ENCODE measurements at places on chromosomes 11 and 22.

- DNase-seq = no peak
Measured at GRCh38 chr11:73464347-73464746, 88.1 kb downstream of the RELT start.

GRCh38 chr11:33685082-33685481 is 15.5 kb downstream of the C11orf91 start:
- DNase-seq = no peak

DNA sequence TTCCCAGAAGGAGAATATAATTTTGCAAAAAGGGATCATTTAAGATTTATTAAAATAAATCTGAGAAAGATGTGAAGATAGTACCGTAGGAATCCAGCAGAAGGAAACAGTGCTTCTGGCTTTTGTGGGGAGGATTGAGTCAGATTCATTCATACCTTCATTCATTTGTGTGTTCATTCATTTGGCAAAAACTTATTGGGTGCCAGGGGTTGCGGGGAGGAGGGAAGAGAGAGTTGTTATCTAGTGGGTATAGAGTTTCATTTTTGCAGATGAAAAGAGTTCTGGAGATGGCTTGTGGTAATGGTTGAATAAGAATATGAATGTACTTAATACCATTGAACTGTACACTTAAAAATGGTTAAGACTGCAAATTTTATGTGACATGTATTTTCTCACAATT is 31.1 kb downstream of the BMAL1 start:
- DNase-seq = no peak

DNA sequence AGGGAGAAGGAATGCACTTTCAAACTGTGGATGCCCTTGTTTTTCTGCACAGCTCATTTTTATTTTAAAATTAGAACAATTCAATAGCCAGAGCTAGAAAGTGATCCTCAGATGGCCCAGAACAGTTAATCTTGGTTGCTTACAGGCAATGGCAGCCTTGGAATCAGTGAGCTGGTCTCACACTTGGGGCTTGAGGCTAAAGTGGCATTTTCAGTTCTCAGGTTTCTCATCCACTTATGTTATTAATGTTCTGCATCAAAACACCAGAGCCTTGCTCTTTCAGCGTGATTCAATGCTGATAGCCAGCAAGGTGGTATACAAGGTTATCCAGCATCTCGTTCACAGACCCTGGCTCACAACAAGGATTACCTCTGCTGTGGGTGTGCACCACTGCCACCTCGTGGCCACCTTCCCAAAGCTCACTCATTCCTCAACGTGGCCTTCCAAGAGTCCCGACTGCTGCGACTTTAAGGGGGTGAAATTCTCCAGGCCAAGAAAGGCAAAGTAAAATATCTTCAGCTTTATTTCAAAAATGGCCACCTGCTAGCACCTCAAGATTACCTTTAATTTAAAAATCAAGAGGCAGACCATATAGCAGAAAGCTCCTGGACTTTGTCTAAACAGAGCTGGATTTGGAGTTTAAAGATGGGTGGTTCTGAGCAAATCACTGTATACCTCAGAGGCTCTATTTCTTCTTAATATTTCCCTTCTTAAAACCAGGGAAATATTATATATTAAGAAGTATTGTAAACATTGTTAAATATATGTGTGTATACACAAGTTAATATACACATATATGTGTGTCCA is 34.2 kb upstream of the FSHB start:
- DNase-seq = peak; percentile 69

- no peak for DNase-seq
Measured at GRCh38 chr11:105232021-105232420, 92.5 kb upstream of the CARD18 start.

DNA sequence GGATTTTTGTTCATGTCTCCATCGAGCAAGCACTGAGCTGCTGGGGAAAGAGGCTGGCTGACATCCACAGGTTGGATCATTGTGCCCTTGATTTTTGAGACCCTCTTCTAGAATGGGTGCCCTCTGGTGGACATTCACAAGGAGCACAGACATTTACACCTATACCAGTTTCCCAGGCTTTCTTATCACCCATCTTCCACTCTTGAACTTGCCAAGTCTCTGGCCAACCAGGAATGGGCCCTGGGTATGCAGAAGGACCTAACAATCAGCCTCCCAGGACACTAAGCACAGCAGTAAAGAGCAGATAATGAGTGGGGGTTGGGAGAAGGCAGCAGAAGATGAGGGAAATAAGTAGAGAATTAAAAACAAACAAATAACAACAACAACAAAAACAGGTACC is 5.7 kb upstream of the INTS4 start:
- peak; percentile 90 for DNase-seq

DNA sequence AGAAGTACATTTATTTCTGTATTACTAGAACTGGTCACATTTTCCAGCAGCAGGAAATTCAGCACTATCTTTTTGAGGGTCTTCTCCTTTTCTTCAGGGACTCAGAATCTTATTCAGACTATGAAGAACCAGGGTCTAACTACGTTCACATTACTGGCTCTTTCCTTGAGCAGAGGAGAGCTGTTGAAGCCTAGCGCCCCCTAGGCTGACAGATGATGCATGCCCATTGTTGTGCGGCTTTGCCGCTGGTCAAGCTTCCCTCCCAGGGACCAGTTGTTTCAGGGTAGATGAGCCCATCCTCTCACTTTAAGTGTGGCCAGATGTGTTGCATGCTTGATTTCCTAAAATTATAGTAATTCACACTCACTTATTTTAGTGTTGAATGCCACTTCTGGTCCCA is 168.2 kb upstream of the PDGFD start:
- no peak for DNase-seq

- no peak for DNase-seq
Measured at GRCh38 chr11:73258104-73259035, 13.8 kb upstream of the P2RY6 start.

- no peak for DNase-seq
Measured at GRCh38 chr11:56852131-56852530, 103.6 kb upstream of the OR9G4 start.

DNA sequence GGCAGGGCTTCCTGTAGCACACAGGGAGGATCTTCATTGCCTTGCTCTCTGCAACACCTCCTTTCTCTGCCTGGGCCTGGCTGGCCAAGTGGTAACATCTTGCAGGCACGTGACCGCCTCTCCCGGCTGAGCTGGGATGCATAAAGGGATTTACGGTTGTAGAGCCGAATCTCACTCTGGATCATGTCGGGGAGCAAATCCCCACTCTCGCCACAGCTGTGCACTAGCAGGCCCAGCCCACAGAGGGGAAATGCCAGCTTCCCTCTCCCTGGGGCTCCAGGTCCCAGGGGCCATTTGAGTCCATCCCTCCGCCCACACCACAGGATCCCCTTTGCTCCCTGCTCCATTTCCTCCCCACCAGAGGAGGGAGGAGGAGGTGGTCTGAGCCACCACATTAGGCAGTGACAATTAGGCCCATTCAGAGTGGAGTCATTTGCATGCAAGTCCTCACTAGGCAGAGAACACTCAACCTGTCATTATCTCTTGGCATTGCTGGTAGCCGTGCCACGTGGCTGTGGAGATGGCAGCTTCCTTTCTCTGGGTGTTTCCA is 196.7 kb downstream of the DSCAML1 start:
- DNase-seq = no peak

- DNase-seq = peak; percentile 24
Measured at GRCh38 chr22:26436903-26437515, 7.9 kb downstream of the ASPHD2 start.

DNA sequence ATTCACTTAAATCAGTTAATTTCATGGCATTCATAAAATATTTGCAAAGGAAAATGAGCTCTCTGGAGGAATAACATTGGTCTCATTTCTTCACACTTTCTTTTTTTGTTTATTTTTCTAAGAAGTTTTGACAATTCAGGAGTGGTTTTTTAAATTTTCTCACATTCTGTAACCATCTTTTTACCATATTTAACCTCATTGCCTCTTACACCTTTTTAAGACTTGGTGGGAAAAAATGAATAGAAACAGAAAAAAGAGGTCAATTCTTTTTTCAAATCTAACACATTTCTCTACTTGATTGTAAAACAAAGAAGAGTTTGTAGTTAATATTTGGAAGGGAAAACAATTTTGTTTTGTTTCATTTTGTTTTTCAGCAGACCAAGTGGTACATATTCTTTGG is 1034.7 kb upstream of the RAG2 start:
- DNase-seq = no peak

- DNase-seq = no peak
Measured at GRCh38 chr11:2779499-2779980, 79.7 kb upstream of the KCNQ1OT1 start.

- DNase-seq = no peak
Measured at GRCh38 chr11:62689421-62690183, at the start of gene LRRN4CL. LRRN4CL (minus strand) TSS chr11:62689530; CDS start chr11:62688508, 1,022 bp downstream.

DNA sequence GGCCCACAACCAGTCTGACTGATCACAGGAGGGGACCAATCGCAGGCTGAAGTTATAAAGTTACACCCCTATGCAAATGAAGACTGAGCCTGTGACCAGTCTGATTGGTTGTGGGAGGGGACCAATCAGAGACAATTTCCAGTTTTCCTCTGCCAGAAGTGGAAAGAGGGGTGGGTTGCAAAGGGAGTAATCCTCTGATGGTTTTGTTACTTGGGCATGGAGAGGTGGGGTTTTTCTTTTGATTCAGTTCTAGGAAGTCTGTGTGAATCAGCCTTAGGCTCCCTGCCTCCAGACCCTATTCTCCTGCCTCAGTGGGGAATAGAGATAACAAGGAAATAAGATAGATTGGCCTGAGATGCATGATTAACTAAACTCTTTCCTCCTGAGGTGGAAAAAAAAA is 9.9 kb downstream of the OR6M1 start:
- no peak for DNase-seq

DNA sequence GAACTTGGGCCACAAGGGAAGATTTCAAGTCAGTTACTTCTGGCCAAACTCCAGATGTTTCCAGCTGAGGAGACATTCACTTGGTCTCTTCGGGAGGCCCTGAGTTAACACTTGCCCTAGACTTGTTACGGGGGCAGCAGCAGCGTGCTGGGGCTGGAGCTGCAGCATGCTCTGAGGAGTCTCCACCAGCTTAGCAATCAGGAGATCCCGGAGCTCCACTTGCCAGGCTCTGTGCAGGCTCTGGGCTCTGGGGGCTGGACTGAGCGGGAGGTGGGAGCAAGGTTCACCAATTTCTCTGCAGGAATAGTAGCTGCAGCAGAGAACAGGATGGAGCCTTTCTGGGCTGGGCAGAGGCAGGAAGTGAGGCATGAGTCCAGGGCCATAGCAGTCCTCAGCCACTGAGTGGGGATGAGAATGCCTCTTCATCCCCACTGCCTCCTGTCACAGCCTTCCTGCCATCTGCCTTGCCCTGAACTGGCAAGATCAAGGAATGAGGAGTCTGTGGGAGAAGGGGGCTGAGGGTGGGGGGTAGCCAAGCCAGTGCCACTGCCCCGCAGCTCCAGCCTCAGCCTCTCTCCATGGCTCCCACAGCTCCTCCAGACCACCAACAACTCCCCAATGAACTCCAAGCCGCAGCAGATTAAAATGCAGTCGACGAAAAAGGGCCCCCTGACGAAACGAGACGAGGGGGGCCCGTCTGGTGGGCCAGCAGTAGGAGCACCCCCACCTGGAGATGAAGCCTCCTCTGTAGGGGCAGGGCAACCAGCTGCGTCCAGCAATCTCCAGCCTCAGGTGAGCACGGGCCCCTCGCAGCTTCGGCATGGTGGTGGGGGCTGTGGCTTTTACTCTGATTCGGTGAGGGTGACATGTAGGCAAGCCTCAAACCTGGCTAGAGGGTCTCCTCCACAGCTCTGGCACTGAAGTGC is 23.4 kb downstream of the GTPBP1 start:
- no peak for DNase-seq

GRCh38 chr22:35555483-35555890 is 14.9 kb downstream of the RASD2 start:
- no peak for DNase-seq

- DNase-seq = no peak
Measured at GRCh38 chr22:36936362-36937116, 23.1 kb downstream of the CSF2RB start.

DNA sequence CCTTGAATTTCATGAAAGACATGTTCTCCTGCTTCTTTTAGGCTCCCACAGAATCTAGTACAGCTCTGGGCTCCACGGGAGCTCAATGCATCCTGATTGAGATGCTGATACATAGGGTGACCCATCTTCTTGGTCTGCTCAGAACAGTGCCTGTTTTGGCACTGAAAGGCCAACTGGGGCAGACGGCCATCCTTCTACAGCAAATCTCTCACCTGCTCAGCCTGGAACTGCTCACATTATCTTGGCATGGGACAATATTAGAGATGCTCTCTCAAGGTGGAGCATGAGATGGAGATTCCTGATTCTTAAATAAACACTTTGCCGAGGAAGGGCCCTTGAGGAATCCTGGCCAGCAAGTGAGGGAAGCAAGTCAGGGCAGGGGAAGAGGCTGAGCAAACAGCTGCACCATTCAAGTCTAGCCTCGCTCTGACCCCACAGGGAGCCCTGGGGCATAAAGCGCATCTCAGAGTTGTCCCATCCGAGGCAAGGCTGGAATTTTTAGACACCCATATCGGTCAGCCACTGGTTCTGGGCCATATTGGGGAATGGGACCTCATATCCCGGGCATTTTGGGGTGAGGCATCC is 58.4 kb upstream of the CSNK2A3 start:
- DNase-seq = no peak

GRCh38 chr11:67613960-67614715 is 7.4 kb downstream of the NDUFV1 start:
- DNase-seq = peak; percentile 74

DNA sequence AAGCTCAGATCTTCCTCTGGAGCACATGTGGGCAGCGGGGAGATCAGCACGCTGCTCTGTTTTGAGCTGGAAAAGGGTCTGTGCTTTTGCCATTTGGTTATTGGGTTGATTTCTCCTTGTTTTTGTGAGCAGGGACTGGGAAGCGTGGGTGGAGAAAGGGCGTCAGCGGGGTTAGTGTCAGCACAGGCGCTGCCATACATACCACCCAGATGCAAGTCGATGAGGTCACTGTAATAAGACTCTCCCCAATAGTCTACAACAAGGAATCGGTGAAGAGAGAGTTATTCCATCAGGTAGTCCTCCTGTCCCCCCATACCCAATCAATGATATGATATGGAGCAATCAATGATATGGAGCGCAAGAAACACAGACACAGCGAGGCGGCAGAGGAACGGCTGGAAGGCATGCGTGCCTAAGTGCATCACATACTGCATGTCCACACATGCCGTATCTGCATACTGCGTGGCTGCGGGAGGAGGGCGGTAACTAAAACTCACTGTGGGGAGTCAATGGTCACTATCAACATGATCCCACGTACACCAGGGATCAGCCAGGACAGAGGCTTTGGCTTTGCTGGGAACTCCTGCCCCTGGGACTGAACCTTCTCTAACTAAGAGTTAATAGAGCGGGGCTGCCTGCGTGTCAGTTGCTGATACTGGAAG is 29.5 kb upstream of the BID start:
- no peak for DNase-seq

DNA sequence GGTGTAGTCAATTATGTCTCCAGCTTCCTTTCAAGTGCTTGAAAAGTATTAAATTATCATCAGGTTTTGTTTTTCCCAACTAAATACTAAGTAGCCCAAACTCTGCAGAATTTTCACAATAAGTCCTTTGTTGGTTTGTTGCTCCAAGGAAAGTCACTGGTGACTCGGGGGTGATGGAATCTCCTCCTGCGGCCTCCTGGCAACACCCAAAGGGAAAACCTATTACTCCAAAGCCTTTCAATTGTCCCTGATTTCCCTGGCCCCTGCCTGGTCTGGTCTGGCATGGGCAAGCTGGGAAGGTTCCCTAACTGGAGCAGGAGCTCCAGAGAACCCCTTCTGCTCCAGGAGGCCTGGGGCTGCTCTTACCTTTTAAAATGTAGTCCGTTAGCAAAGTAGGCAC is 47.9 kb downstream of the FEZ1 start:
- no peak for DNase-seq

GRCh38 chr11:131056036-131056435 is 139.8 kb upstream of the SNX19 start:
- DNase-seq = no peak

- no peak for DNase-seq
Measured at GRCh38 chr11:76601272-76601671, 69.3 kb downstream of the LRRC32 start.

Data from T47D (cell line).